ENCODE measurements at places on chromosomes 3 and 15.

DNA sequence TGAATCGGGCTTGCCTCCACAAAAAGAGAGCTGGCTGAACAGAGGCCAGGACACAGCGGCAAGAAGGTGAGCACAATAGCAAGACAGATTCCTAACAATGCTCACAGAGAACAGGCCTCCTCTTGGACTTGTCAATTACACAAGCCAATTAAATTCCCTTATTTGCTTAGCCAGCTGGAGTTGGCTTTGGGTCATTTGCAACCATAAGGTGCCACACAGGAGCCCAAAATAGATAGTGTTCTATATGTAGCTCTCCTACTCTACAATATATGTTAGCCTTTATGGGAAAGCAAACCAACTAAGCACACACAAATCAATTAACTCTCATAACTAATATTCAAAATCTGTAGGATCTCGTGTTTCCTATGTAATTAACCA lies 335.6 kb downstream of the FOXP1 start:
- no peak for DNase-seq

DNA sequence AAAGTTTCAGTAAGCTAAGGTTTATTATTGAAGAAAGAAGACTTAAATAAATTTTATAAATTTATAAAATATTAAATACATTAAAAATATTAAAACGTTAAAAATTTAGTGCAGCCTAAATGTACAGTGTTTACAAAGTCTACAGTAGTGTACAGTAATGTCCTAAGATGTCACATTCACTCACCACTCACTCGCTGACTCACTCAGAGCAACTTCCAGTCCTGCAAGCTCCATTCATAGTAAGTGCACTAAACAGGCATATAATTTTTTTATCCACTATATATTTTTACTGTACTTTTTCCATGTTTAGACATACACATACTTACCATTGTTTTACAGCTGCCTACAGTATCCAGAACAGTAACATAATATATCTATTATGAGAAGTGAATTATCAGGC lies 51.5 kb downstream of the TJP1 start:
- DNase-seq: no peak

- no peak for DNase-seq
Observed at GRCh38 chr3:65182682-65183081, 494.9 kb upstream of the ADAMTS9 start.

GRCh38 chr3:193734737-193735366 lies 141.8 kb downstream of the OPA1 start:
- DNase-seq: no peak

DNA sequence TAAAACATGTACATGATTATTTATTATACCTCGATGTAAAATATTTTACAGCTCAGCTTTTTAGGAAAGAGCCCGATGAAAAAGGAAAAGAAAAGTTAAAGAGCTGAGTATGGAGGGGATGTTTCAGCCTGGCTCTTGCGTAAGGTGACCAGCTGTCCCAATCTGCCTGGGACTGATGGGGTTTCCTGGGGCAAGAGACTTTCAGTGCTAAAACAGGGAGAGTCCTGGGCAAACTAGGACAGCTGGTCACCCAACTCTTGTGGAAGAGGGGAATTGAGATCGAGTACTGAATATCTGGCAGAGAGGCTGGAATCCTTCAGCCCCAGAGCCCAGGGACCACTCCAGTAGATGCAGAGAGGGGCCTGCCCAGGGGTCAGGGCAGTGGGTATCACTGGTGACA lies 21.0 kb downstream of the DUOX2 start:
- DNase-seq: no peak

GRCh38 chr15:91694831-91695210 lies 158.7 kb upstream of the SLCO3A1 start:
- DNase-seq: no peak

DNA sequence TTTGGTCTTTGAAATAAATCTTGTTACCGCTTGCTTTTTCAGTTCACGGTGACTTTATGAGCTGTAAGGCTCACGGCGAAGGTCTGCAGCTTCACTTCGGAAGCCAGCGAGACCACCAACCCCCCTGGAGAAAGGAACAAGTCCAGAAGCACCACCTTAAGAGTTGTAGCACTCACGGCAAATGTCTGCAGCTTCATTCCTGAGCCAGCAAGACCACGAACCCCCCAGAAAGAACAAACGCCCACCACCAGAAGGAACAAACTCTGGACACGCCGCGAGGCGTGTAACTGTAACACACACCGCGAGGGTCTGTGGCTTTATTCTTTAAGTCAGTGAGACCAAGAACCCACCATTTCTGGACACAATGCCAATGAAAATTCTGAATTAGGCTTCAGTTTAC lies 28.8 kb downstream of the GOLGA6A start:
- DNase-seq: no peak

DNA sequence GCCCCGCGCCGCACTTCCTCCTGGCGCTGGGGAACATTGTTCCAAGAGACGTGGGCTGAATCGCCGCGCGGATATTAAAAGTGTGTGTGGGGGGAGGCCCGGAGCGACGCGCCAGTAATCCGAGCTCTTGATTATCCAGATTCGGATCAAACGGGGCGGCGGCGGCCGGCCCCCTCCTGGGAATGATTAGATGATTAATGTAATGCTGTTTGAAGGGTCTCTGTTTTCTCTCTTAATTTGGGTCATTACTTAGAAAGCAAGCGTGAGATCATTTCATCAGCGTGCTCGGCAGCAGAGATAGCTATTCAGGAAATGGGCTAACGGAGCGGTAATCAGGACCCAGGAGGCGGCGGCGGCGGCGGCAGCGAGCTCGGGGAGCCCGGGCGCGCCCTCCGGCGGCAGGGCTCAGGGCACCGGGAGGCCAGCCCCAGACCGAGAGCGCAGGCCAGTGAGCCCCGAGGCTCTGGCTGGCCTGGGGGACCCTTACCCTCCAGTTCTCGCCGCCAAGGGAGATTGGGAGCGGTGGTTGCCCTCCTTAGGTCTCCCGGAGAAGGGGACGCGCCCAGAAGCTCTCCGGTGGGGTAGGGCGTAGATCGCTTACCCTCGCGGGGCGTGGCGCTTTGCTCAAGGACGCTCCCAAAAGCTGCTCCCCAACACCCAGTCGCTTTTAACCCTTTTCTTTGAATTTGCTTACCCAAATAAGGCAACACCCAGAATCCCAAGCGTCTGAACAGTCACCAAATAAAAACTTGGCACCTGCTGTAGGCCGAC lies 4.5 kb downstream of the FEZF2 start:
- DNase-seq: no peak

DNA sequence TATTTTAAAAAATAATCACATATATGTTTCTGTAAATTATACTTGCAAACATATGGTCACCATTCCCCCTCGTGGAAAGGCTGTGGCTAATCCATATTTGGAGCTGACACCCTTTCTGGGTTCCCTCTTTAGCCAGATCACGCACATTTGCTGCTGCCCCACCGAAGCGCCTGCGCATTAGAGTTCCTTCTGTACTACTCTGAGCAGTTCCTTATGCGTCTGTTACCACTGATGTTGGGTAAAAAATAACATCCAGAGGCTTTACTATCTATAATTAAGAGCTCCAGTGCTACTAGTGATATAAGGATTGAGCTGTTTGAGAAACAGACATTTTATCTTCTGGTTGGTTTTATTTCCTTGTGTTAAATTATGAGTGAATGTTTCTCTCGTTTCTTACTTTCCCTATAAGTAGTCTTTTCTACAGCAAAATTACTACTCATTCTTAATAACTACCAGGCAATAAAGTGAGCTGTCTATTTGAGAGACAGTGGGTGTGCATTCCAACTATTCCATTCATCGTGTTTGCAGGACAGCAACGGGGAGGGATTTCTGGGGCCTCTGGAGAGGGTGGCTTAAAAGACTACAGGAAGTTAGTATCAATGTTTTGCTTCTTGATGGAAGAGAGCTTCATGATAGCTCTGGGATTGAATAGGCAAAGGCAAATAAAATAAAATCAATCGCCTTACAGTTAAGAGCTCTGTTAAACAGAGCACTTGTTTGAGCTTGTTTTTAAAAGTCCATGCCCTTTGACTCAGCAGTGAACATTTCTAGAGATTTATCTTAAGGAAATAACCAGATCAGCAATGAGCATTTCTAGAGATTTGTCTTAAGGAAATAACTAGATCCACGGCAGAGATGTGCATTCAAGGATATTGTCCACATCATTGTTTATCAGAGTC lies 245.2 kb downstream of the CD47 start:
- DNase-seq: no peak

- DNase-seq: no peak
Observed at GRCh38 chr3:36957063-36957462, 12.2 kb upstream of the TRANK1 start.

DNA sequence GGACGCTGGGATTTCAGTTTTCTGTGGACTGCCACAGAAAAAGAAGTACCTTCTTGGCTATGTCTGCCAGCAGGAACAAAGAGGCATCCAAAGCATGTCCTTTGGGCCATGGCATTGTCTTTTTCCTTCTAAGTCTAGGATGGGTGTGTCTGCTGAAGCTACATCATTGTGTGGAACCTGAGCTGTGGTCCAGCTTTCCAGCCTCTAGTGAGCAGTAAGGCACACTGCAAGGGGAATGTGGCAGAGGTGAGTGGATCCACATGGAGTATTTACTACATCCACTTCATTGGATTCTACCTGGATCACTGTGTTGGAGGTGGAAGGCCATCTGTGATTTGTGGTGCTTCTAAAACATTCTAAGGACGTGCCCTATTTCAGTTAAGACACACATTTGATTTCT lies 23.7 kb downstream of the CMTM8 start:
- DNase-seq: no peak

- DNase-seq: no peak
Observed at GRCh38 chr15:63339006-63339766, 42.5 kb downstream of the CA12 start.

DNA sequence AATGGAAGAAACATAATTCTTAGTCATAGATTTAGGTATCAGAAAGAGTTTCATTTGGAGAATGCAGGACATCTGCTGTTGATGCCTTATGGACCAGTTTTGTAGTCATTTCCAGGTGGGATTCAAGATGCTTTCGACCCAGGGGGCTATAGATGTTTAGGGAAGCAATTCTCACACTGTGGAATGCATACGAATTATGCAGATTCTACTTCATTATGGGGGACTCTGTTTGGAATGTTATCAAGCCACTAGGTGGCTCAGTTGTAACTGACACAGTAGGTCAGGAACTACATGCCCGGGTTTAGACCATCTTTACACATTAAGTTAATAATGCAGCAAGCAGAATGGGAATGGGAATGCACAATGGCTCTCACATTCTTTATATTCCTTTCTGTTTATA lies 1359.8 kb downstream of the ZPLD1 start:
- DNase-seq: no peak

DNA sequence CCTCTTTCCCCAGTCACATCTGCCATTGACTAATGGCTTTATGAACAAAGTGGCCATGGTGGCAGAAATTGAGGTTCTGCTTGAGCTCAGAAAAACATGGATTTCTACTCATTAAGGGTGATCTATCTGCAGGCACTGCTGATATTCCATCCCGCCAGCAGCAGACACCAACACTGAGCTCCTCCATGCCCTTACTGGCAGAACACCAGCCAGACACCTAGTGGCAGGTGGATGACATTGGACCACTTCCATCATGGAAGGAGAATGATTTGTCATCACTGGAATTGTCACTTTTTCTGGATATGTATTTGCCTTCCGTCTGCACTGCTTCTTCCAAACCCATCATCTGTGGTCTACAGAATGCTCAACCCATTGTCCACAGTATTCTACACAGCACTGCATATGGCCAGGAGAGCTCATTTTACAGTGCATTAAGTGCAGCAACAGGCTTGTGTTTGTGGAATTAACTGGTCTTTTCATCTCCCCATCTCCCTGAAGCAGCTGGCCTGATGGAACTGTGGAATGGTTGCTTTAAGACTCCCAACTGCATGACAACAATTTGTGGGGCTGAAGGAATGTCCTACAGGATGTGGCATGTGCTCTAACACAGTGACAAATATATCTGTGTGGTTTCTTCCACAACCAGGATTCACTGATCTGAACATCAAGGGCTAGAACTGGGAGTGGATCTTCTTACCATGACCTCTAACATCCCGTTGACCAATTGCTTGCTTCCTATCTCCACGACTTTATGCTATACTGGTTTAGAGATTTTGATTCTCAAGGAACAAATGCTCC lies 103.4 kb downstream of the WNT7A start:
- DNase-seq: no peak

DNA sequence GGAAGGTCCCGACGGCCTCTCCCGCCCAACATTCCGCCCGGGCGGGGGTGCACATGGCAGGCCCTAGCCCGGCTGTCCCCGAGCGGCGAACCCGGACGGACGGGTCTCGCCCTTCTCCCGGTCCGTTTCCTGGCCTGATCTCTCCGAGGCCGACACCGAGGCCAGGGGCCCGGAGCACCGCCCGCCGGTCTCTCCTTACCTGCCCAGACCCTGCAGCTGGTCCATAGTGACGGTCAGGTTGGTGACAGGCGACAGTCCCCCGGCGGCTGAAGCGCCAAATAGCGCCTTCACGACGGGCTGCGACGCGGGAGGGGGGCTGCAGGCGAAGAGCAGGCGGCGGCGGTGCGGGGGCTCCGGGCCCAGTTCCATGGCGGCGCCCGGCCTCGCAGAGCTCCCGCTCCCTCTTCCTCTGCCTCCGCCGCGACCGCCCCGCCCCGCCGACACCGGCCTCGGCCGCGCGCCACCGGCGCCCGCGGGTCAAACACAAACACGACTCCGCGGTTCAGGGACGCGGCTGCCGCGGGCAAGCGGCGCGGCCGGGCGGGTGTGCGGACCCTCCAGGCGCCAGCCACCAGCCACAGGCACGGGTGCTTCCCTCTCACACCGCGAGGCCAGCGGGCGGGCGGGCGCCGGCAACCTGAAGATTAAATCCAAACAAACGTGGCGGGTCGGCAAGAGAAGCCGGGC lies 495 bp downstream of the CDC25A start:
- no peak for DNase-seq

DNA sequence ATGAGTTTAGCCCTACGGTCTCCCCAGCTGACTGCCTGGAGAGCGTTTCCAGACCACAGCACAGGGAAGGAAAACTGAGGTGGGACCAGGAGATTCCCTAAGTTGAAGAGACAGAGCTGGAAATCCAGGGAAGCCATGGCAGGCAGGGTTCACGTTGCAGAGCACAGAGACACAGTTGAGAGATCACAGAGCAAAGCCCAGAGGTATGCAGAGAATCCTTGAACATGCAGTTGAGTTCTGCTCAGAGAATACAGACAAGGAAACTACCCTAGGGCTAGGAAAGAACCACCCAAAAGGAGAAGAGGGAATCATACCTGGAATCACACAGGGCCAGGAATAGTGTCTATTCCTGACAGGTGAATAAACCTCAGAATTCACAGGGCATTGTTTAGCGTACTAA lies 14.3 kb downstream of the SLC28A1 start:
- DNase-seq: no peak

- DNase-seq: no peak
Observed at GRCh38 chr3:112640276-112640929, 540 bp downstream of the CCDC80 start.

Data from activated T-helper 2 cell treated with anti-CD3 and anti-CD28 coated beads, Interferon-gamma antibody, Interleukin-2, Interleukin-4, amounts not matched to agents 10 μg/mL and 5 μg/mL and 100 μg/mL, durations not matched to agents 14 hours and 24 hours and 36 hours (primary cell).